ENCODE measurements at places on chromosomes 5 and 9. TPM values are rescaled to one million over a fixed set of nuclear protein-coding genes. Genes with fewer than 3 reads are reported as not detected.

Gene SLC34A3
- not detected for total RNA-seq

Gene POU5F2
- total RNA-seq: 0.62 TPM

Gene SPAG8
- 3.3 TPM for total RNA-seq

Gene FAM200C
- 3.9 TPM for total RNA-seq

Gene SPATA31D4
- not detected for total RNA-seq

DNA sequence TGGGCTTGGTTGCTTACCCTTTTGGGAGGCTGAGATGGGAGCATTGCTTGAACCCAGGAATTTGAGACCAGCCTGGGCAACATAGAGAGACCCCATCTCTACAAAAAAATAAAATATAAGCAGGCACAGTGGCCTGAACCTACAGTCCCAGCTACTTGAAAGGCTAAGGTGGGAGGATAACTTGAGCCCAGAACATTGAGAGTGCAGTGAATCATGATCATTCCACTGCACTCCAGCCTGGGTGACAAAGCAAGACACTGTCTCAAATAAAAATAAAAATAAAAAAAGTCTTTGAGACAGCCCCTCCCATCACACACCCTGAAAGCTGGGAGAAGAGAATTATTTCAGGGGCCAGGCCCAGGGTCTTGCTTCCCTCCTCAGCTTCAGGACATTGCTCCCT, 251.8 kb downstream of the BRINP1 start:
- H3K36me3 ChIP-seq: no peaks in the 10 kb centered on the region
- no peak overlapping the region for H3K27ac ChIP-seq
- H3K4me3 ChIP-seq: no peak overlapping the region
- DNase-seq: no peak
- H3K27me3 ChIP-seq: peaks cover 4% of the 10 kb centered on the region

DNA sequence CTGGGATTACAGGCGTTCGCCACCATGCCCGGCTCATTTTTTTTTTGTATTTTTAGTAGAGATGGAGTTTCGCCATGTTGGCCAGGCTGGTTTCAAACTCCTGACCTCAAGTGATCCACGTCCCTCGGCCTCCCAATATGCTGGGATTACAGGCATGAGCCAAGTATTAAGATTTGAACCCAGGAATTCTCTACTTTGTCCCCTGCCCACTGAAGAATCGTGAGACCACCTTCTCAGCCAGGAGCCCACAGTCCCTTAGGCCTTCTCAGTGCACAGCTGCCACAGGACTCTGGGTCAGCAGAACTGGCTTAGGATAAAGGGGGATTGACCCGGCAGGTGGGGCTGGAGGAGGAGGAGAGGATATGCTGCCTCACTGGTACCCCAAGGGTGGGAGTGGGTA, 13.4 kb downstream of the OLFML2A start:
- H3K36me3 ChIP-seq: peaks cover 16% of the 10 kb centered on the region
- DNase-seq: no peak
- no peaks in the 10 kb centered on the region for H3K27me3 ChIP-seq
- peaks cover 29% of the 10 kb centered on the region for H3K4me1 ChIP-seq
- no peak overlapping the region for H3K27ac ChIP-seq

- H3K4me3 ChIP-seq: no peak overlapping the region
- H3K36me3 ChIP-seq: peaks cover 15% of the 10 kb centered on the region
- no peak for DNase-seq
- H3K27me3 ChIP-seq: no peaks in the 10 kb centered on the region
These were observed 6.5 kb downstream of the AMACR start for GRCh38 chr5:34001241-34001841.

- no peak for DNase-seq
- H3K27ac ChIP-seq: no peak overlapping the region
- H3K4me3 ChIP-seq: no peak overlapping the region
- H3K4me1 ChIP-seq: no peaks in the 10 kb centered on the region
- no peaks in the 10 kb centered on the region for H3K36me3 ChIP-seq
These were observed 33.0 kb downstream of the EGFLAM start for GRCh38 chr5:38291355-38291754.

- peaks cover 88% of the 10 kb centered on the region for H3K4me1 ChIP-seq
- DNase-seq: no peak
These were observed 39.0 kb downstream of the GPR21 start for GRCh38 chr9:123072407-123072995.

GRCh38 chr5:107296572-107296971, 374.2 kb downstream of the EFNA5 start:
- no peaks in the 10 kb centered on the region for H3K27me3 ChIP-seq
- H3K27ac ChIP-seq: no peak overlapping the region

DNA sequence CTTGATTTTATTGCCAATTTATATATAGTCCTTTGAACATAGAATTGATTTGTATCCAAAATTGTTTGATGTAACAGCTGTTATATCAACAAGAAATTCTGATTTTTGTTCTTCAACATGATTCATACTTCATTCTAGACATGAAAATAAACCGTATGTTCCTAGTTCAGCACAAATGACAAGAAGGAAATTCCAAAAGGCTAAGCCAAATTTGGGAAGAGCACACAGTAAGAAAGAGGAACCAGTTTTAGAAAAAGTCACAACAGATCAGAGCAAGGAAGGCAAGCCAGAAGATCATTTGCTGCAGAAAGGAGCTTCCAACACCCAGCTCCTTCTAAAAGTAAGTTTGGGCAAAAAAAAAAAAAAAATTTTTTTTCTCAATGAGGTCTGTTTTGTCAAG, 65.0 kb upstream of the MCCC2 start:
- peaks cover 40% of the 10 kb centered on the region for H3K36me3 ChIP-seq
- peaks cover 7% of the 10 kb centered on the region for H3K4me1 ChIP-seq
- peak overlapping the region; percentile 74 for H3K27ac ChIP-seq
- H3K4me3 ChIP-seq: no peak overlapping the region
- DNase-seq: no peak

DNA sequence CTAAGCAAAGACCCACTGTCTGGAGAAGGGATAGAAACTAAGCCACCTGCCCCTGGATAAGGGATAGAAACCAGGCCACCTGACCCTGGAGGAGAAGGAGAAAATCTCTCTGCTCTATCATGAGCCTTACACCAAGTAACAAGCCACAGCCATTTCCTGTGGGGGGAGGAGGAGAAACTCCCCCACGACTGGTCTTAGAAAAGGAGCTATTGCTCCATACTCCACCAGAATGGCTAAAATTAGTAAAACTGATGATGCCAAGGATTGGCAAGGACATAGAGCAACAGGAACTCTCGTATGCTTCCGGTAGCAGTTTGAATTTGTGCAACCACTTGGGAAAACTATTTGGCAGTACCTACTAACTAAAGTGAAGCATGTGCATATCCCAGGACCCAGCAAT, 70.8 kb downstream of the ACTL7B start:
- H3K27ac ChIP-seq: no peak overlapping the region
- no peak overlapping the region for H3K4me3 ChIP-seq
- H3K27me3 ChIP-seq: peaks cover 6% of the 10 kb centered on the region
- H3K36me3 ChIP-seq: no peaks in the 10 kb centered on the region

- no peak for DNase-seq
- H3K4me3 ChIP-seq: no peak overlapping the region
These were observed 75.4 kb upstream of the MAP3K1 start for GRCh38 chr5:56739990-56740389.

GRCh38 chr5:178404987-178405386, 172.4 kb upstream of the PHYKPL start:
- H3K36me3 ChIP-seq: peaks cover 6% of the 10 kb centered on the region
- no peak overlapping the region for H3K27ac ChIP-seq
- H3K27me3 ChIP-seq: peaks cover 11% of the 10 kb centered on the region

- H3K4me1 ChIP-seq: peaks cover 76% of the 10 kb centered on the region
- peak overlapping the region; percentile 73 for H3K27ac ChIP-seq
- H3K36me3 ChIP-seq: no peaks in the 10 kb centered on the region
- no peak for DNase-seq
These were observed 8.8 kb downstream of the SPIN1 start for GRCh38 chr9:88396836-88397577.

- no peaks in the 10 kb centered on the region for H3K36me3 ChIP-seq
- H3K27me3 ChIP-seq: peaks cover 16% of the 10 kb centered on the region
- no peak overlapping the region for H3K27ac ChIP-seq
These were observed 49.9 kb downstream of the PDE4D start for GRCh38 chr5:59843511-59844213.

GRCh38 chr5:54013556-54014194, 296.7 kb downstream of the ARL15 start:
- no peak overlapping the region for H3K27ac ChIP-seq
- DNase-seq: no peak
- no peaks in the 10 kb centered on the region for H3K27me3 ChIP-seq
- peaks cover 8% of the 10 kb centered on the region for H3K36me3 ChIP-seq
- peaks cover 17% of the 10 kb centered on the region for H3K4me1 ChIP-seq
- H3K4me3 ChIP-seq: no peak overlapping the region

DNA sequence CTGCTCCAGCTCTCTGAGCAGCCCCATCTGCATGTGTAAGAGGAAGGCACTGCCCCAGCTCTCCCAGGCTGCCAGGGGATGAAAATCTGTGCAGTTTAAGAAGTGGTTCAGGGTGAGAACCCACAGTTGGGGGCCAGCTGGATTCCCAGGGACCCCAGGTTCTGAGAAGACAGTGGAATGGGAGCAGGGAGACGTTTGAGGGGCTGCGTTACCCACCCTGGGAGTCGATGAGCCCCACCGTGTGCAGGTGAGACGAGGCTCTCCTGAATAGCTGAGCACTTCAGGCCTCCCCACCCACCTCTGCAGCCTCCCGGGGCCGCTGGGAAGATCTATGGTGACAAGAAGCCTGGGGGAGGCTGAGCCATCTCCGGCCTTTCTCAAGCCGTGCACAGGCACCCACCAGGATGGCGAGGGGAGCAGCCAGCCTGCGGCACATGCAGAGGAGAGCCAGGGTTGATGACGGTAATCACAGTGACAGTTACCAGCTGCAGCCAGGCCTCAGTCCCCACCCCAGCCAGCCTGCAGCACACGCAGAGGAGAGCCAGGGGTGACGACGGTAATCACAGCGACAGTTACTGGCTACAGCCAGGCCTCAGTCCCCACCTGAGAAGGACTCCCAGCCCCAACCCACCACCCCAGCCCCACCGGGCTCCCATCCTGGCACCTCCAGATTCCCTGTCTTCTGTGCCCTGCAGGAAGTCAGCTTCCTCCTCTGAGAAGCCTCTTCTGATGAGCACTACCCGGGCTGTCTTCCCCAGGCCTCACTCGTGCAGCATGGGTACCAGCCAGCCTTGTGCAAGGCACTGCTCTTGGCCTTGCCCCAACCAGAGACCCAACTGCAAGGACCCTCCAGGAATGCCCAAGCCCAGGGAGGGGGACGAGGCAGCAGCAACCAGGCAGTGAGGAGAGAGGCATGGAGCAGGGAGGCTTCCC, 150.8 kb upstream of the PPP1R26 start:
- H3K27ac ChIP-seq: no peak overlapping the region
- H3K27me3 ChIP-seq: peaks cover 14% of the 10 kb centered on the region
- H3K4me1 ChIP-seq: no peaks in the 10 kb centered on the region
- DNase-seq: no peak

- H3K4me3 ChIP-seq: no peak overlapping the region
- H3K27me3 ChIP-seq: peaks cover 2% of the 10 kb centered on the region
- H3K27ac ChIP-seq: no peak overlapping the region
- H3K4me1 ChIP-seq: no peaks in the 10 kb centered on the region
- H3K36me3 ChIP-seq: no peaks in the 10 kb centered on the region
- no peak for DNase-seq
These were observed 252.0 kb upstream of the ISL1 start for GRCh38 chr5:51131266-51131665.

GRCh38 chr9:81141961-81142360, 547.4 kb downstream of the TLE1 start:
- H3K27ac ChIP-seq: no peak overlapping the region
- H3K27me3 ChIP-seq: no peaks in the 10 kb centered on the region
- peaks cover 1% of the 10 kb centered on the region for H3K36me3 ChIP-seq
- DNase-seq: no peak

DNA sequence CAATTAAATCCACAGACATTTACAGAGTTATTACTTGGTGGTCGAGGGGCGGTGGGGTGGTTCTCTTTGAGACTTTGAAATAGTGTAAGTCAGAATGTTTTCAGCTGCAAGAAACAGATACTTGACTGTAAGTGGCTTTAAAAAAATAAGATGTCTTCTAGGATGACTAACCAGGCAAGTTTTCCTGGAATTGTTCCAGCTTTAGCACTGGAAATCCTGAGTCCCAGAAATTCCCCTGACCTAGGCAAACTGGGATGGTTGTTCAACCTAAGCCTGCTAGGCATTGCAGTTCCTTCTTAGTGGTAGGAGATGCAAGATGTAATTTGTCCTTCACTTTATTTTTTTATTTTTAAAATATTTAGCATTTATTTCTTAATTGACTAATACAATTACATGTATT, 169.5 kb upstream of the POC5 start:
- no peak overlapping the region for H3K27ac ChIP-seq
- DNase-seq: no peak
- H3K4me1 ChIP-seq: peaks cover 2% of the 10 kb centered on the region
- H3K4me3 ChIP-seq: no peak overlapping the region

- no peak overlapping the region for H3K4me3 ChIP-seq
- no peak for DNase-seq
- H3K36me3 ChIP-seq: peaks cover 38% of the 10 kb centered on the region
- H3K4me1 ChIP-seq: peaks cover 6% of the 10 kb centered on the region
These were observed 72.8 kb downstream of the NIPSNAP3B start for GRCh38 chr9:104836767-104837166.

DNA sequence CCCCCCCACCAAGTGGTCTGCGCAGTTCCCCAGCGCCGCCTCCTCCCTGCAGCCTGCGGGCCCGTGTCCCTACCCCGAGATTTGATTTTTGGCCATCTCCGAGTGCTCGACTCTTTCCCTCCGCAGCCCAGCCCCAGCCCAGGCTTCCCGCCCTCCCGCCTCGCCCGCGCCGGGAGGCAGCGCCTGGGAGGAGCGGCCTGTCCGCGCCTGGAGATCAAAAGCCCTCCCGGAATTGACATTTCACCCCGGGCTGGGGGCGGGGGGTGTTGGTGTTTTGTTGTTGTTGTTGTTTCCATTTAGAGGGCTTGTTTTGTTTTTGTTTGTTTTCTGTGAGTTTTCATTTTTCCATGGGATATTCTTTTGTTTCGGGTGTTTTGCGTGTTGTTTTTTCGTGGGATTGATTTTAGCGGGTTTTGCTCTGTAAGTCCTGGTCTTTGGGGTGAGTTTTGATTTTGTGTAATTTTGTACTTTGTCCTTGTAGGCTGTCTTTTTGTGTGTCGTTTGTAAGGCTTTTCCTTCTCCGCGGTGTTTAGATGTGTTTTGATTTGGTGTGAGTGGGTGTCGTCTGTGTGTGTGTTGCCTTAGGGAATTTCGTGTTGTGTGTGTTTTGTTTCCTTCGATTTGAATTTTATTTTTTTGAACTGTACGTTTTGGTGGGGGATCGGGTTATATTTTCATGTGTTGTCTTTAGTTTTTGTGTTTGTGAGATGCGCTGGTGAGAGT, 1.7 kb upstream of the PAX5 start:
- peaks cover 80% of the 10 kb centered on the region for H3K27me3 ChIP-seq
- H3K27ac ChIP-seq: no peak overlapping the region
- H3K4me1 ChIP-seq: peaks cover 32% of the 10 kb centered on the region
- DNase-seq: no peak
- peaks cover 7% of the 10 kb centered on the region for H3K36me3 ChIP-seq
- H3K4me3 ChIP-seq: peak overlapping the region; percentile 78

GRCh38 chr5:2874099-2874498, 122.6 kb upstream of the IRX2 start:
- no peak overlapping the region for H3K27ac ChIP-seq
- DNase-seq: no peak
- no peaks in the 10 kb centered on the region for H3K27me3 ChIP-seq
- no peaks in the 10 kb centered on the region for H3K4me1 ChIP-seq
- H3K4me3 ChIP-seq: no peak overlapping the region
- no peaks in the 10 kb centered on the region for H3K36me3 ChIP-seq
